Stimulated activated CD4-positive, alpha-beta T cell treated with anti-CD3 and anti-CD28 coated beads, Interleukin-15, amount 100 ng/mL, for 48 hours (primary cell): ENCODE measurements at places on chromosomes 12 and 14.

- no peak for DNase-seq
Observed at GRCh38 chr14:41650802-41651201, 44.1 kb downstream of the LRFN5 start.

DNA sequence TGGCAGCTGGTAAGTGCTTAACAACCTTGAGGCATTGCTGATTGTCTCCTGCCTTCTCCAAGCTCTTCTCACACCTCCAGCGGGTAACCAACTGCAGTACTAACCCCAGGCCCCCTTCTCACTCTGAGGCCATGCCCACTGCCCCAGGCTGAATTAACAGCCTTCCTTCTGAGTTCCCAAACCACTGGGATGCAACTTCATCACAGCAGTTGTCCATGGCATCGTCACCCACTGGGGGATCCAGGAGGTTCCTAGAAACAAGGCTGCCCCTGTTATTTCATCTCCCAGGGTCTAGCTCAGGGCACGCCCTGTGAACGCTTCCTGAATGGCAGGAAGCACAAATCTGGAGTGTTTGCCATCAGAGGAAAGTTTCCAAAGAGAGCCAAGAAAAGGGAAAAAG is 58.0 kb downstream of the SYNE3 start:
- no peak for DNase-seq

- DNase-seq: no peak
Observed at GRCh38 chr12:123807002-123807401, 44.9 kb downstream of the DNAH10 start.

- DNase-seq: no peak
Observed at GRCh38 chr12:97639702-97640101, 177.1 kb downstream of the RMST start.

GRCh38 chr12:114868995-114869834 is 185.2 kb upstream of the TBX3 start:
- DNase-seq: no peak

DNA sequence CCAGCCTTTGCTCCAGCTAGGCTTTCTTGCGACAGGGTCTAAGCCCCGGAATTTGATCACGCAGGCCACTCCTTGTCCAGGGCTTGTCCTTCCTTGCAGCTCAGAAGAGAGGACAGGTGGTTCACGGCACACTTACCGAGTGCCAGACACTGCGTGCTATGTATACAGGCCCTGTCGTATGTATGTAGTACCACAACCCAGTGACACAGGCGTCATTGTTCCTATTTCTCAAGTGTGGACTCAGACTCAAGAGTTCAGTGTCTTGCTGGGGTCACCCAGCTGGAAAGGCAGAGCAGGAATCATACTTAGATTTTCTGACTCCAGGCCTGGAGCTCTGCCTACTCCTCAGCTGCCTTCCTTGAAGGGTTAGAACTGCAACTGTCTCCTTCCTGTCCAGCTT is 153.9 kb downstream of the SMOC1 start:
- DNase-seq: no peak

- DNase-seq: no peak
Observed at GRCh38 chr14:75863221-75863620, 118.6 kb downstream of the TGFB3 start.

- DNase-seq: no peak
Observed at GRCh38 chr14:25832585-25832984, 765.2 kb downstream of the NOVA1 start.

- DNase-seq: no peak
Observed at GRCh38 chr12:75592638-75593335, 81.4 kb upstream of the KRR1 start.

DNA sequence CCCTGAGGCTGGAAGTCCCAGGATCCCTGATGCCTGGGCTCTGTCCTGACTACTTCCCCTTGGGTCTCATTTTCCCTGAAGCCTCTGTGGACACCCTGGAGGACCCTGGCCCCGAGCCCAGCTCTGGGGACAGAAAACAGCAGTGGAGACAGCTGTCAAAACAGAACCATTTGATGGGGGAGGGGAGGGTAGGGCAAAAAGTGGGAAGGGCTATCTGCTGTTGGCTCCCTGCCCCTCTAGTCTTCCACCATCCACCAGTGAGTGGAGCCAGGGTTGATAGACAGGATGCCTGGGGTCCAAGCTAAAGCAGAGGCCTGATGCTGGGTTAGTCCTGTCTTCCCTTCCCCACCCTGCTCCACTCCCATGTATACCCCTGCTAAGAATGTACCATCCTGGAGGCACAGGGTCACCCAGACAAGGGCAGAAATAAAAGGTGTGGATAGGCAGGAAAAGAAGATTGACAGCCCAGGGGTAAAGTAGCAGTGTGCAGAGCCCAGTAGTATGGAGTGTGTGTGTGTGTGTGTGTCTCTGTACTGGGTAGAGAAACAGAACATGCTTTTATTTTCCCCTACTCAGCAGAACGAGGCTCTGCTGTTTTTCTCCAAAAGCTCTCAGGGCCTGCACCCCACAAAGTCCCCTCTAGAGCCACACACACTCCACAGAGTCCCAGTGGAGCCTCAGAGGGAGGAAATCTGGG is 9.8 kb downstream of the ZNF385A start:
- DNase-seq: no peak

- no peak for DNase-seq
Observed at GRCh38 chr12:86264451-86265328, 8.5 kb upstream of the MGAT4C start.

DNA sequence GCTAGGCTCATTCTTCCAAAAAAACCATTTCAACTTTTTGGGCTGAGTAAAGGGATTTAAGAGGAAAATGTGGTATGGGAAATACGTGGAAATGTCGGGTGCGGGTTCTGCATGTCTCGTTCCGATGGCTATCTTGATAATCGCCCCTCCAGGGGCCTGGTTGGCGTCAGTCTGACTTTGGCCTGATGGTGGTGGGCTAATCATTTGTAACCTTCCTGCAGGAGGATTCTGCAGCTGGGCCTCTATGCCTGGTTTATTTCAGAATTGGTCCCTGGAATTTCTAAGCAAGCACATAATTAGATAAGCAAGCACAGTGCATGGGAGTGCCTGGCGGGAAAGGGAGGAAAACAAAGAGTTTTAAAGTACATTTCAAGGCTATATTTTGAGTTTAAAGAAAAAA is 14.8 kb upstream of the SLC4A8 start:
- DNase-seq: no peak

DNA sequence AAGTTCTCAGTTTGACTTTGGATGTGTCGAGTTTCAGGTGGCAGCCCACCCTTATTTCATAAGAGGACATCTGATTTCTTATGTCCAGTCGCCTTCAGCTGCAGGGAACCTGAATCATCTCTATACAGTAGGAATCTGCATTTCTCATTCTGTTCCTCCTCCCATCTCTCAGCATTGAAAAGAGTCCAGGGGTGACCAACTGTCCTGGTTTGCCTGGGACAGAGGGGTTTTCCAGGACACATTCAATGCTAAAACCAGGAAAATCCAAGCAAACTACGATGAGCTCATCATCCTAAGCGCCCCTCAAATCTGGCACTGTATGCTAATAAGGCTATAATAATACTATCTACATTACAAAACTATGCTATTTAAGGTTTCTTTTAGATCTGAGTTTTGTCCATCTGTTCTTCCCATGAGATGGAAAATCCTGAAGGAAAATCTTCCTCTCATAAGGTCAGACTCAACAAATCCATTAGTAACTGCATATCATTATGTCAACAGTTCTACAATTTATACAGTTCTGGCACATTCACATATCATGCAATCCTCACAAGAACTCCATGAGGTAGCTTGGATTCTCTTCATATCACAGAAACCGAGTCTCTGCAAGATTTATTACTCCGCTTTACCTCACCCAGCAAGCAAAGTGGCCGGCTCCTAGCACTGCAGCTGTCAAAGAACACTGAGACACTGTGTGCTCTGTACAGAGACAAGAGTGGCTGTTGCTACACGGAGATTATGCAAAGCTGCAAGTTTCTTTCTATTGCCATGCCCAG is 15.6 kb upstream of the CALM1 start:
- DNase-seq: no peak

GRCh38 chr14:101737414-101738339 is 23.8 kb upstream of the PPP2R5C start:
- no peak for DNase-seq

DNA sequence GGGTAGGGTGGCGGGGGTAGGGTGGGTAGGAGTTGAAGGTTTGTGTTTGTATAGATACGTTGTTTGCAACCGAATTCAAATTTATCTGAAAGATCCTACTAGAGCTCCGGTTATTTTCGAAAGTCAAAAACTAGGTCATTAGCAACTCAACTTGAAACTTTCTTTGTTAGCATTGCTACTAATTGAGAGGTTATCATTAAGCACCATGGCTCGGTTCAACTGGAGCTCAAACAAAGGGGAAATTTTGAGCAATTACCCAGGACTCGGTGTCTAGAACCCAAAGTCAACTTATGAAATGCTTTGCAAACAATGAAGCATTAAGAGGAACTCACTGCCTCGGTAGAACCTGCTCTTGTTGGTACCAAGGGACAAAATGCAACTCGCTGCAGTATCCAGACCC is 207.7 kb downstream of the BCAT1 start:
- DNase-seq: no peak

DNA sequence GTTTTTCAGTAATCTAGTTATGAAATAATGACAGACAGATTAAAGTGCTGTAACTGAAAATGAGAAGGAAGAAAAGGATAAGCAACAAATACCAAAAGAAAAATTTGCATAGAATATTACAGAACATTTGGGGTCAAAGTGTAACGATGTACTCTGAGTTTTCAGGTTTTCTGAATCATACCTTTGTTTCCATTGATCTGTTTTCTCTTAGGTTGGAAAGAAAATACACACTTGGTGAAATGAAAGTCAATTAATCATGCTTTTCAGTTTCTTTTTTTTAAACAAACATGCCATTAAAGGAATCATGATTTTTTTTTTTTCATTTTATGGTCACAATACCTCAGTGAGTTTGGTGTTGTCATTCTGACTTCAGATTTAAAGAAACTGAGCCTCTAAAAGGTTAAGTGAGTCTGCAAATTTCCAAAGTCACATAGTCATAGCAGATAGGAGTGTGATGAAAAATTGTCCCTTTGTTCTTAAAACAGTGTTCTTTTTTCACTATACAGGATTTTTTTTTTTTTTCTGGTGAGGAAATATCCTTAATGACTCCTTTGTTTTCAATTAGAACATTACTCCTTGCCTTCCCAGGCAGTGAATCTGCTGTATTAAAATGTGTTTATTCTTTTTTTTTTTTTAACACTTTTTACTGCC is 35.9 kb upstream of the PZP start:
- DNase-seq: no peak

DNA sequence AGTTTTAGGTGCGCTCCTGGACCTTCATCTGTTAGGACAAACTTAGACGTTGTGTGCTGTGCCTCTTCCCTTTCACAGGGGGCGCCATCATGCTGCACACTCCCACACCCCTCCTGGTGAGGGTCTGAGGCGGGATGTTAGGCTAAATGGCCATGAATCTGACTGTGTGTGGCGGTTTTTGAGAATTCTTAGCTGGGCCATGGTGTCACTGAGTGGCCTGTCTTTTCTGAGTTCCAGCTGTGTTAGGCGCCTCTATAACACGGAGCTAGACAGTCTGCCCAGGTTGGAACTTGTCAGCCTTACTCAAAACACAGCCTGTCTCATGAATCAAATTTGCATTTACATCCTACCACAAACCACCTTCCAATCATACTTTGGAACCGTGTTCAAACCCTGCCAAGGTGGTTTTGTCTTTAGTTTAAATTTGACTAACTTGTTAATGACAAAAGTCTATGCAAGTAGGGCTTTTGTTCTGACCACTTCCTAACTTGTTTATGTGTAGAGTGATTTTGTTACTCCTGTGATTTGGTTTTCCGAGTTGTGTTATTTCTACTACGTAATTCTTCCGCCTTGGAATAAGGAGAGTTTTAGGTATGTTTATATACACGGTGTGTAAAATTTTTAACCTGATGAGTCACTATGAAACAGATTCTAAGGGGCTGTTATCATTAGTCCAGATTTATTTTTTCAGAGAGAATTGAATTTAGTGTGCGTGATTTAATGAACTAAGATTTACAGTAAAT is 19.6 kb downstream of the ACVR1B start:
- DNase-seq: peak; percentile 38

GRCh38 chr14:36515896-36516718 is 3.9 kb downstream of the NKX2-1 start:
- no peak for DNase-seq

GRCh38 chr12:52082988-52083637 is 3.6 kb downstream of the SMIM41 start:
- DNase-seq: peak; percentile 26

DNA sequence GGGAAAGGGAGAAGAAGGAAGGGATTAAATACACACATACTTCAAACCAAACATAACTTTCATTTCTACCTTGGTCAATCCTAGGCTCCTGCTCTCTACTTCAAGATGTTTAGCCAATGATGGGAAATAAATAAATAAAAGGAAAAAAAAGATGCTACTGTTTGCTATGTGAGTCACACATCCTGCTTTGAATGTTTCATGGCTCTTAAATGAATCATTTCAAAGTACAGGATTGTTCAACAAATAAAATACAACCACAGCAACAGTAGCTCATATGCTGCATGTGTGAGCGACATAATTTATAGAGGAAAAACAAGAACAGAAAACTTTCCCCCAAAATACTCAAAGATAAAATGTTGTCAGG is 54.3 kb upstream of the NPFF start:
- no peak for DNase-seq
